ENCODE measurements at places on chromosomes 6 and 20. TPM values are rescaled to one million over a fixed set of nuclear protein-coding genes. Genes with fewer than 3 reads are reported as not detected.
A peak's percentile ranks its signal among the peaks of the same experiment; 100 is the strongest.

DNA sequence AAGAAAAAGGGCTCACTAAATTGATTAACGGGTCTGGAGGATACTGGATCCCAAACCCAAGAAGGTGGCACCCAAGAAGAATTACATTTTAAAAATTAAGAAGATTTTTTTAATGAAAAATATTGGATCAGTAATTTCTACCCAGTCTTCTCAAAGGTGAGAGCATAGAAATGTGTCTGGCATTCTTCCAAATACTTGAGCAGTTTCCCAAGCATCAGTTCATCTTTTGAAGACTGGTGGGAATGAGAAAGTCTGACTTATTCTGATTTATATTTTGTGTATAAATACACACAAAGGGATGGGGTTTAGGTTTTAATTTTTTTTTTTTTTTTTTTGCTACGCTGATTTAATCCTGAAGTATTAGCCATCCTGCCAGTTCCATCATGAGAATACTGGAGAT lies 3.3 kb downstream of the MGME1 start:
- H3K27ac ChIP-seq = peak overlapping the region; percentile 99
- H3K4me1 ChIP-seq = peaks cover 61% of the 10 kb centered on the region
- DNase-seq = no peak
- peak overlapping the region; percentile 73 for H3K4me3 ChIP-seq

DNA sequence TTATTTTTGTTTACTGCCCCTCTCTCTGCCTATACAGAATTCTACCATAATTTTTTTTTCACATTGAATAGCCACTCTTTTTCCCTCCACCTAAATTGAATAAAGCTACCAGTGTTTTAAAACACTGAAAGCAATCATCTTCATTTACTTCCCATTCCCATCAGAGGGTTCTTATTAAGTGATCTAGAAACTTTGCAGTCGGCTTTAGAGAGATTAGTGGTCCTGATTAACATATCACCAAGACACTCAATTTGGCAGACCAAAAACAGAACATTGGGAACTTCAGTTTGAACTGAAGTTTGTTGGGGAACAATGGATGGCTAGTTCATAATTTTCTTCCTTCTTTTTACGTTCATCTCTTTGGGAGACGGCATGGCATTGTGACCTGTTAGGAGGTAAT lies 249.5 kb downstream of the CBLN4 start:
- no peaks in the 10 kb centered on the region for H3K36me3 ChIP-seq
- no peak overlapping the region for H3K27ac ChIP-seq
- H3K27me3 ChIP-seq = no peaks in the 10 kb centered on the region
- no peaks in the 10 kb centered on the region for H3K4me1 ChIP-seq

- no peaks in the 10 kb centered on the region for H3K36me3 ChIP-seq
- peaks cover 5% of the 10 kb centered on the region for H3K27me3 ChIP-seq
- DNase-seq = peak; percentile 94
- H3K4me3 ChIP-seq = no peak overlapping the region
- H3K4me1 ChIP-seq = no peaks in the 10 kb centered on the region
- H3K27ac ChIP-seq = no peak overlapping the region
These were observed 187.4 kb upstream of the PROKR2 start for GRCh38 chr20:5504061-5504739.

DNA sequence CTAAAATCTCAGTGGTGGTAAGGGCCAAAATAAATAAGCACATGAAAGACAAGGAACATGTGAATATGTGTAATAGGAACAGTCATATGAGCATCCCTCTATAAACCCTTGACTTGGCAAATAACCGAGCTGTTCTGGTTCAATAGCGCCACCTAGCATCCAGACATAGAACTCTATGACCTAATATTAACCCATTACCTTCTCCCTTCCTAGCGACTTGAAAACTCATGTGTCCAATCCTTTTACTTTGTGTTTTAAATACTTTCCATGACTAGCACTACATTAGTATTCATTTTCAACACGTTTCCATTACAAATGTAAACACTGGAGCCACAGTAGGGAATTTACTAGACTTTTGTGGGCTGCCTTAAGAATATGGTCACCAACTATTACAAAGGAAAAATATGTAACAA lies 279.7 kb downstream of the UST start:
- peaks cover 14% of the 10 kb centered on the region for H3K36me3 ChIP-seq
- DNase-seq = no peak

DNA sequence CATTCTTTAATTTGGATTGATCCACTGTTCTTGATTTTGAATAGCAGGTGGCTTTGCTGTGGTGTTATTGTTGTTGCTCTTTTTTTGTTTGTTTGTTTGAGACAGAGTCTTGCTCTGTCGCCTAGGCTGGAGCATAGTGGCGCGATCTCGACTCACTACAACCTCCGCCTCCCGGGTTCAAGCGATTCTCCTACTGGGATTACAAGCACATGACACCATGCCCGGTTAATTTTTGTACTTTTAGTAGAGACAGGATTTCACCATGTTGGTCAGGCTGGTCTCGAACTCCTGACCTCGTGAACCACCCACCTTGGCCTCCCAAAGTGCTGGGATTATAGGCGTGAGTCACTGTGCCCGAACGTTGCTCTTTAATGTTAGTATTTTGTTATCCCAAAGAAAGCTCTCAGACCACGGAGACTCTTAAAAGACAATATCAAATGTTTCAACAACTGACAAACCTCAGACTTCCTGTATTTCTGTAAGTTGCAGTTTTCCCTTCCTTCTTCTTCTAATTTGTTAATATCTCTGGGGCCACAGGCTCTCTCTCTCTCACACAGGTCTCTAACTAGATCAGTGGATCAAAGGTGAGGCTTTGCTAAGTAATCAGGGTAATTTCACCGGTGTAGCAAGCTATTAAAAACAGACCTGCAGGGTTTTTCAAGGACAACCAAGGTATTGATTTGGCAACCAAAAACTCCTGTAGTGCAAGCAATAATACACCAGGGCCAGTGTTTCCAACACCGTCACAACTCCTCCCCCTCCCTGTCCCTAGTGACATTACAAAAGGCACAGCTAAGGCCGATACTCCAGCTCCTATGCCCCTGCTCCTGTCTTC lies 48.8 kb upstream of the ZNF217 start:
- no peak for DNase-seq
- H3K4me3 ChIP-seq = no peak overlapping the region
- no peaks in the 10 kb centered on the region for H3K27me3 ChIP-seq
- H3K27ac ChIP-seq = peak overlapping the region; percentile 89
- peaks cover 17% of the 10 kb centered on the region for H3K4me1 ChIP-seq
- no peaks in the 10 kb centered on the region for H3K36me3 ChIP-seq

- no peaks in the 10 kb centered on the region for H3K36me3 ChIP-seq
- DNase-seq = no peak
- no peak overlapping the region for H3K27ac ChIP-seq
- H3K27me3 ChIP-seq = no peaks in the 10 kb centered on the region
- peak overlapping the region; percentile 26 for H3K4me3 ChIP-seq
- H3K4me1 ChIP-seq = peaks cover 10% of the 10 kb centered on the region
These were observed 282.7 kb downstream of the NRN1 start for GRCh38 chr6:5723841-5724691.

GRCh38 chr6:91464201-91464600 lies 877.3 kb upstream of the MAP3K7 start:
- DNase-seq = no peak
- H3K27me3 ChIP-seq = no peaks in the 10 kb centered on the region
- peaks cover 10% of the 10 kb centered on the region for H3K4me1 ChIP-seq
- no peak overlapping the region for H3K4me3 ChIP-seq
- peaks cover 6% of the 10 kb centered on the region for H3K36me3 ChIP-seq
- no peak overlapping the region for H3K27ac ChIP-seq

DNA sequence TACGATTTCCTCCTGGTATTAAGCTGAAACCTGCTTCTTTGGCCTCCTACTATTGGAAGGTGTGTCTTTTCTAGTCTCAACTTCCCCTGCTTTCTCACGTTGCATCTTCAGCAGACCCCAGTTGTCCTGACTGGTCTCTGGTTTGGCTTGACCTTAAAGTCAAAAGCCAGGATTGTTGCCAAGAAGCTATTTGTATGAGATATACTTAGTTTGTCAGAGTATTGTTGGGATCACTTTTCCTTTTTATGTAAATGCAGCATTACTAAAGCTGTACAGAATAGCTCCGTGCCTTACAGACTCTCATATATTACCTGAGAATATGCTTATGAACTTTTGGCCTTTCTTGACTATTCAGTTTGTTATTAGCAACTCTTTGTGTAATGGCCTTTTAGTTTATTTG lies 61.1 kb downstream of the TSPYL4 start:
- H3K4me1 ChIP-seq = peaks cover 29% of the 10 kb centered on the region
- H3K27ac ChIP-seq = peak overlapping the region; percentile 3
- H3K27me3 ChIP-seq = no peaks in the 10 kb centered on the region
- no peak for DNase-seq

DNA sequence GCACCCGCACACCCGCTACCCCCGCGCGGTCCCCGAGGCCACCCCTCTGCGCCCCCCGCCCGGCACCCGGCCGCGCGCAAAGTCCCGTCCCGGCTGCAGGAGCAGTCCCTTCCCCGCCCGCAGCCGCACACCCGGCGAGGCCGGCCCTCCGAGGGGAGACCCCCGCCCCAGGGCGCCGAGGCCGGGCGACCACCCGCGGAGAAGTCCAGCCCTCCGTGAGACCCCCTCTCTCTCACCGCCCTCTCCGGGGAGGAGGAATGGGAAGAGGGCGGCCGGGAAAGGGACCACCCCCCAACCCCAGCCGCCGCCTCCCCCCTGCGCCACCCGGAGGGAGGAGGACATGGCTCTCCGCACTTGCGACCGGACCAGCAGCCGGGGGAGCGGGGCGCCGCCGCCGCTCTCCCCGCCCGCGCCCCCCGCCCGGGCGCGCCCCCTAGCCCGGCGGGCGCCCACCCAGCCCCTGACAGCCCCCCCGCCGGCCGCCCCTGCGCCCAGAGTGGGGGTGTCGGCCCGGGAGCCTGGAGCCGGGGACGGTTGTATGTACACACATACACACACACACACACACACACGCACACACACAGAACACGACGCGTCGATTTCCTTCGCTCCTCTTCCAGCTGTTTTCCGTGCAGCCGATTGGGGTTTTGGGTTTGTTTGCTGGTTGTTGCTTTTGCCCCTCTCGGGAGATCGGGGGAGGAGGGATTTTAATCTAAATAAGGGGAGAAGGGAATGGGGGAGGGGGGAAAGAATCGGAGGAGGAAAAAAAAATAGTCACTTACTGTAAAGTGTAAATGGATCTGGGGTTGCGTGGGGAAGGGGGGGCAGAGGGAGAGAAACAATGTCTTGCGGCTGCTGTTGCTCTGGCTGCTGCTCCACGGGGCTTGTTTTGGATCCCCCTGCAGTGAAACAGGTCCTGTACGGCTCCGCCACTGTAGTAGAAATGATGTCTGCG lies at the start of gene ATXN1:
TSS of gene ATXN1 (minus strand) at position 945 of the 955 bp plus-strand sequence.
- H3K36me3 ChIP-seq = no peaks in the 10 kb centered on the region
- H3K4me1 ChIP-seq = peaks cover 61% of the 10 kb centered on the region
- peak within 1 kb of the TSS; percentile 89 for H3K4me3 ChIP-seq
- peak within 1 kb of the TSS; percentile 98 for H3K27ac ChIP-seq
- no peak for DNase-seq

DNA sequence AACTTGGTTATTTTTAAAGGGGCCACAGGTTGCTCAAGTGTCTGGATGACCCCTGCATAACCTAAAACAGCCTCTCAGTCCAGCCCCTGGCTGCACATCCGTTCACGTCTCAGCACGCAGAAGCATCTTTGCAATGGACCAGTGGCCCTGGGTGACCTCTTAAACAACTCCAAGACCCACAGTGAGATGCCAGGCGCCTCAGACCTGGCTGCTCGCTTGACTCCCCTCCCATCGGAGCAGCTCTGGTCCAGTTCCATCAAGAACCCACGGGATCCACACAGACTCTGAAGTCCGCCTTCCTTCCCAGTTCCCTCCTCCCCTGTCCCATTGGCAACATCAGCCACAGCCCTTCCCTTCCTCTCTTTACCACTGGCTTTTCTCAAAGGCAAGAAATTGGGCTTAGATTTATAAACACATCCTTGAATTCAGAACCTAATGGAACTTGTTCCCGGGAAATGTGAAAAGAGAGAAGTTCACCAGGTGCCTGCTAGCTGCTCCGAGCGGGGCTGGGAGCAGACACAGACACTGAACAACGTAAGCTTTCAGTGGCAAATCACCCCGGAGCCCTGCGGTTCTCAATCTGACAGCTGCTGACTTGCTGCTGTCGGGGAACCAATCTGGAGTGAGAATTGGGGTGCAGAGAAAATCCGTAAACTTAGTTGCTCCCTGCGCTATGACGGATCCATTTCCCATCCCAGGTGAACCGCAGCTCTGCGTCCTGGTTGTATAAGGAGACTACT lies 39.6 kb upstream of the MPC1 start:
- peaks cover 35% of the 10 kb centered on the region for H3K36me3 ChIP-seq
- no peak overlapping the region for H3K4me3 ChIP-seq
- H3K4me1 ChIP-seq = peaks cover 9% of the 10 kb centered on the region

GRCh38 chr20:32067234-32067821 lies 15.3 kb downstream of the HCK start:
- peaks cover 10% of the 10 kb centered on the region for H3K27me3 ChIP-seq
- no peaks in the 10 kb centered on the region for H3K36me3 ChIP-seq
- no peak for DNase-seq
- H3K27ac ChIP-seq = peak overlapping the region; percentile 89
- H3K4me3 ChIP-seq = no peak overlapping the region
- peaks cover 18% of the 10 kb centered on the region for H3K4me1 ChIP-seq

DNA sequence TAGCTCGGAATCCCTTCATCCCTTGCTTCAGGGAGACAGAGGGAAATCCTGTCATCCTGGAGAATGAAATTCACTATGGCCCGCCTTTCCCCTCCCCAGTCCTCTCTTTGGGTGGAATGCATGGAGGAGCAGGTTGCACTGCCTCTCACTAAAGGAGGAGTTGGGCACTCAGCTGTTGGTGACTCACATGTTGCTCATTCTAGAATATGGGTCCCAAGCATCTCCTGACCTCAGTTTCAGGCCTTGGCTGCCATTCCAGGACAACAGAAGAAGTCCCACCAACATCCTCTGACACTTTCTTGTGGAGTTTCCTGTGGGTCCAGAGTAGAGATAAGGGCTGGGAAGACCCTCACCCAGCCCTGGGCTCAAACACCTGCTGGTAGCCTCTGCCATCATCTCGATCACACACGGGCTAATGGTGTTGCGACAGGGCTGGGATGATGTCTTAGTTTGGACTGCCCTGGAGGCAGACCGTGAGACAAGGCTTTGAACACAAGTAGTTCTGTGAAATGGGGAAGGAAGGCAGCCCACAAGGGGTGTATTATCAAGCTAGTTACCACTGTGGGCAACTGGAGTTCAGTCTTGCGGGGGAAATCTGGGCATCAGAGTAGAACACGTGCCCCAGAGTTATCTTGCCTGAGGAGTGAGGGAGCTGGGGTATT lies 52.4 kb upstream of the RNF24 start:
- DNase-seq = no peak
- peaks cover 73% of the 10 kb centered on the region for H3K4me1 ChIP-seq
- peak overlapping the region; percentile 38 for H3K27ac ChIP-seq
- H3K36me3 ChIP-seq = no peaks in the 10 kb centered on the region
- no peaks in the 10 kb centered on the region for H3K27me3 ChIP-seq
- H3K4me3 ChIP-seq = no peak overlapping the region

GRCh38 chr6:139882234-139882633 lies 507.8 kb upstream of the CITED2 start:
- DNase-seq = no peak
- peaks cover 47% of the 10 kb centered on the region for H3K4me1 ChIP-seq
- H3K27ac ChIP-seq = peak overlapping the region; percentile 86

- no peak overlapping the region for H3K4me3 ChIP-seq
- peaks cover 2% of the 10 kb centered on the region for H3K36me3 ChIP-seq
- no peaks in the 10 kb centered on the region for H3K27me3 ChIP-seq
- no peak for DNase-seq
These were observed 14.9 kb downstream of the PLN start for GRCh38 chr6:118562959-118563358.

- DNase-seq = no peak
- peaks cover 18% of the 10 kb centered on the region for H3K4me1 ChIP-seq
- H3K27ac ChIP-seq = peak overlapping the region; percentile 57
These were observed 645.6 kb downstream of the RNF144B start for GRCh38 chr6:19032591-19033295.

GINS1 gene
- 4.9 TPM for total RNA-seq

LGSN gene
- total RNA-seq = not detected

C4A gene
- 13.3 TPM for total RNA-seq

Data from chondrocyte (in vitro differentiated cells).